ENCODE measurements at places on chromosomes 7 and 10.

DNA sequence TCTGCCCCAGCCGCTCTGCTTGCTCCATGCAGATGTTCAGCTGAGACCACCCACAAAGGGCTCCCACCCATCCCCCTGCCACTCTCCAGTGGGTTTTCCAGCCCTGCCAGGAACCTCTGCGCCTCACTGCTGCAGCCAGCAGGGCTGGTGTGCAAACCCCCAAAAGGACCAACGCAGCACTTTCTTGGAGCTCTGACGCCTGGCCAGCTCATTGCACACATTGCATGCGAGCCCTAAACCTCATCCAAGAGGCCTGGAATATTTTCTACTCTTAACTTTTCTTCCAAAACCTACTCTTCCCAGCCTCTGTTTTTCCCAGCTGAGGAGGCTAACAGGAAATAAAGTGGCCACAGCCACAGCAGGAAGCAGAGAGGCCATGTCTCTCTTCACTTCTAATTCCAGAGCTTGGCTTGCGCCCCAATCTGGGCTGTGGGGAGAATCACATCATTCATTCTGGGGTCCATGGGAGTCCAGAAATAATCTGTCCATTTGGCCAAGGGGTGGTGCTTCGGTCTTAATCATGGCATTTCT, 4.6 kb upstream of the FAM170B start:
- peak; percentile 60 for DNase-seq

DNA sequence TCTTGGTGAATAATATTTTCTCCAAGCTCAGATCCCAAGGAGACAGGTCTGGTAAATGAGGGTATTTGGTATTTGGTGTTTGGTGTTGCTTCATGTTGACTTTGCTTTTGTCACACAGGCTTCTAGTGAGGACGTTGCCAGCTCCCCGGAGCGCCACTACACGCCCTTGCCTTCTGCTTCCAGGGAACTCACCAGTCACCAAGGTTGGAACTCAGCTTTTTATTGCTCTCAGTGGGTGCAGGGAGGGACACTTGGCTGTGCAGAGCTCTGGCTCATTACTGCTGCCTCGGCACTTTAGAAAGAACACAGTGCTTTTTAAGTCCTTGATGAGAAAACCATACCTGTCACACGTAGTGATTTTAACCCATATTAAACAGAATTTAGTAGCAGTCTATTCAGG, 892.9 kb downstream of the LRMDA start:
- DNase-seq: no peak

DNA sequence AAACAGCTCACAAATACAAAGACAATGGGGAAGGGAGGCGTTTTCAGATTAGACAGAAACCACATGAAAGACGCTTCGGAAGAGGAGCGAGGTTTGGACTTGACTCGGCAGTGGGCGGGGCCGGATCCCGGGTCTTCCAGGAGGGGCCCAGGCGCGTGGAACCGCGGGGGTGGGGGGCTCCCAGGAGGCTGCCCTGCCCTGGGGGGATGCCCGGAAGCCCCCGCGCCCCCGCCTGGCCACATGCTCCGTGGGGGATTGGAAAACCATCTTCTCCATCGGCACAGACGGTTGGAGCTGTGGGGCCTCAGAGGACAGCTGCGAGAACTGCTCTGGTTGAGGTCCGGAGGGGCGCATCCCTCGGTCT, 186.0 kb upstream of the SHH start:
- no peak for DNase-seq

- DNase-seq: peak; percentile 3
Measured at GRCh38 chr7:36943591-36944435, 219.5 kb upstream of the AOAH start.

DNA sequence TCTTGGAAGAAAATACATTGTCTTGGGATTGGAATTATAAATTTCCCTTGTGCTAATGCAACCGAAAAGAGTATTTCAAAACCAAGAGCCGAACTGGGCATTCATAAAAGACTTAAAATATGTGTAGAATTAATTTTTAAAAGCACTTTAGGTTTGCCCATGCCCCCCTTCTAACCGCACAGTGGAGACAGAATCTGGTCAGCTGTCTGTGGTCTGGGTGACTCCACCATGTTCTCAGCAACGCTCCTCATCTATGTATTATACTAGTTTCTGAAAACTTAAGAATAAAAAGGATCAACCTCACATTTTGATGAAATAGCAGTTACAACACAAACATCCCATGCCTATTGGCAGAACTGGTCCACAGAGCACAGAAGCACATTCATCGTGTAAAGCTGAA, 192.6 kb upstream of the C7orf33 start:
- DNase-seq: no peak

GRCh38 chr10:5625992-5626777, 40.2 kb downstream of the ASB13 start:
- DNase-seq: no peak

- DNase-seq: no peak
Measured at GRCh38 chr10:91694170-91694794, 61.4 kb upstream of the PPP1R3C start.

DNA sequence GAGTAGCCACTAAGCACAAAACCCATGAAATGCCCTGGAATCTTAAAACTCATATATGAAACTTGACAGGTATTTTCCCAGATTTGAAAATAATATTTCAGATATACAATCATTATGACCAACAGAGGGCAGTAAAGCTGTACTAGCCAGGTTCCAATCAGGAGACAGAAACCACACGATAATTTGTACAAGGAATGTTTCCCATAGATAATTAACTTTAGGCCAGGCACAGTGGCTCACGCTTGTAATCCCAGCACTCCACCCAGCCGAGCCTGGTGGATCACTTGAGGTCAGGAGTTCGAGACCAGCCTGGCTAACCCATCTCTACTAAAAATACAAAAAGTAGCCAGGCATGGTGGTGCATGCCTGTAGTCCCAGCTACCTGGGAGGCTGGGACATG, 31.0 kb upstream of the NUB1 start:
- no peak for DNase-seq

GRCh38 chr7:2614631-2615330, 17.0 kb upstream of the TTYH3 start:
- no peak for DNase-seq

DNA sequence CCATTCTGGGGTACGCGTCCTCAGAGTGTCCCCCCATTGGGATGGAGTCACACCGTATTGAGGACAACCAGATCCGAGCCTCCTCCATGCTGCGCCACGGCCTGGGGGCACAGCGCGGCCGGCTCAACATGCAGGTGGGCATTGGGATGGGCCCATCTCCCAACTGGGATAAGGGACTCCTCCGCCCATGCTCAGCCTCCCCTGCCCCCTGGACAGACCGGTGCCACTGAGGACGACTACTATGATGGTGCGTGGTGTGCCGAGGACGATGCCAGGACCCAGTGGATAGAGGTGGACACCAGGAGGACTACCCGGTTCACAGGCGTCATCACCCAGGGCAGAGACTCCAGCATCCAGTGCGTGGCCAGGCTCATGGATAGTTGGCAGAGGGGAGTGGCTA, 5.8 kb downstream of the AEBP1 start:
- DNase-seq: no peak

- DNase-seq: peak; percentile 13
Measured at GRCh38 chr10:35339942-35340341, 3.6 kb downstream of the CCNY start.

GRCh38 chr10:30047430-30047829, 12.0 kb downstream of the JCAD start:
- no peak for DNase-seq

DNA sequence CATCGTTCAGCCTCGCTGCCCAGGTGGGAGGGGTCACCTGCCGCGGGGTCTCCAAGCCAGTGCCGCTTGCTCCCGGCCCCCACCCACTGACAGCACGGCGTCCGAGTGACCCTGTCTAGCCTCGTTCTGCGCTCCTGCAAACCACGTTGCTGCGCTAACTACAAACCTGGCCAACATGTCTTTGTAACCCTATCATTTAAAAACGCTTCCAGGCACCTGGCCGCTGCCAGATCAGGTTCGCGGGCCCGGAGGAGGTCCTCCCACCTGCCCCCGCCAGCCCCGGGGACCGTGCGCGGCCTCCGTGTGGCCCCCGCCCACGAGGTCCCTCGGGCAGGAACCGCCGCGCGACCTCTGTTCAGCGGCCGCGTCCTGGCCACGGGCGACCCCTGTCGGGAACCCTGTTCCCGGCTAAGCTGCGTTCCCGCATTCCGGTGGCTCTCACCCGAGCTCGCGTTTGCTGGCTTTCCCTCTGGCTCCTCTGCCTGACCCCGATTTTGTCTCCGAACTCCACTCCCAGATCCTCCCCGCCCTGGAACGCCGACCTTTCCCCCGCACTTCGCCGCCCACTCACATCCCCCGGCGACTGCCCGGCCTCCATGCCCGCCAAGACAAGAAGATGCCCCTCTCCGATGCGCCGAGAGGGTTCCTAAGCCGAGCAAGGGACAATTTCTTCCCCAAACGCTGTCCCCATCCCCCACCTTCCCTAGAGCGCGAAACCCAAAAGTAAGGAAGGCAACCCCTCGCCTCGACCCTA, 2.4 kb downstream of the SFMBT2 start:
- no peak for DNase-seq

DNA sequence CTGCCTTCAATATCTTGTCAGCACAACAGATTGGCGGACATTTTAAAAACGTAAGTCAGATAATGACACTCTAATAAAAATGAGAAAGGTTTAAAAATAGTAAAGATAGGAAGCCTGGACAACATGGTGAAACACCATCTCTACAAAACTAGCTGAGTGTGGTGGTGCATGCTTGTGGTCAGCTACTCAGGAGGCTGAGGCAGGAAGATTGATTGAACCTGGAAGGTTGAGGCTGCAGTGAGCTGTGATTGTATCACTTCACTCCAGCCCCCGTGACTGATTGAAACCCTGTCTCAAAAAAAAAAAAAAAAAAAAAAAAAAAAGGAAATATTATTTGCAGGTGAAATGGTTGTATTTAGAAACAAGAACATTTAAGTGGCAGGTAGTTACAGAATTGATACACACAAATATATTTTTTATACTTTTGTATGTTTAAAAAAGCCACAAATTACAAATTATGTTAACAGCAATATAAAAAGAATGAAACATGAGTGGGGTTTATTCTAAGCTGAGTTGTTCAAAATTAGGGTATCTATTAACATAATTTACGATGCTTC, 141.9 kb downstream of the ADK start:
- peak; percentile 93 for DNase-seq

GRCh38 chr7:150657526-150657925, 25.3 kb upstream of the GIMAP6 start:
- no peak for DNase-seq

- no peak for DNase-seq
Measured at GRCh38 chr10:132111121-132111731, 45.5 kb downstream of the JAKMIP3 start.

Data from astrocyte (in vitro differentiated cells and primary cell).